Right kidney (tissue), 9 donors: ENCODE measurements at places on chromosomes 4 and X.

GRCh38 chr4:121462660-121463261 is 81.9 kb upstream of the QRFPR start:
- no peak for DNase-seq

DNA sequence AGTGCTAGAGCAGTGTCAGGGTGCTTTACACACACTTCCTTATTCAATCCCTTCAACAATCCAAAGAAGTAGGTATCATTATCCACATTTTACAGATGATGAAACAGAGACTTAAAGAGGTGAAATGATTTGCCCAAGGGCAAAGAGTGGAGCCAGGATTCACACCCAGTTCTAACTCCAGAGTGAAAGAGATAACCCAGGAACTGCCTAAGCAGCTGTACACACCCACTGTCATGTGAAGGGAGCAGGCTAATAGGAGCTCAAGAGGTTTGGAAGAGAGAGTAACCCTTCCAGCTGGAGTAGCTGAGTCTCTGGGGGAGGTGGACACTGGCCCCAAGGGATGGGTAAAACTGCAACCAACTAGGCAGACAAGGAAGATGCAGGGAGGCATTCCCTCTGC is 92.5 kb downstream of the FBXL5 start:
- no peak for DNase-seq

GRCh38 chr4:137156807-137157206 is 375.5 kb downstream of the PCDH18 start:
- DNase-seq = no peak

GRCh38 chrX:119228512-119229252 is 7.4 kb upstream of the PGRMC1 start:
- DNase-seq = no peak

DNA sequence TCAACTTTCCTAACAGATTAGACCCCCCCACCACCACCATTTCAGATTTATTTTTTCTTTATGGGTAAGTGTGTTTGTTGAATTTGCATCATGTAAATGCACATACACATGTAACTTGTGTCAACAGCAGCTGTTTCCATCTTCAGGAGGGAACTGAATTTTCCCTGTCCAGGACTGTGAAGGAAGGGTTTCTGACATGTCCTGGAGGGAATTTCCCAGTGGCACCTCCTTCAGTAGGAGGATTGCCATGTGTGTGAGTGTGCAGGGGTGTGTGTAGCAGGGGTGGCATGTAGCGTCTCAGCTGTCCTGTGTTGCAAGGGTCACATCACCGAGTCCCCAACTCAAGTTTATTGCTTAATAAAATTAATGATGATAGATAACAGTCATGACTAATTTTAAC is 19.7 kb downstream of the HERC6 start:
- DNase-seq = no peak

DNA sequence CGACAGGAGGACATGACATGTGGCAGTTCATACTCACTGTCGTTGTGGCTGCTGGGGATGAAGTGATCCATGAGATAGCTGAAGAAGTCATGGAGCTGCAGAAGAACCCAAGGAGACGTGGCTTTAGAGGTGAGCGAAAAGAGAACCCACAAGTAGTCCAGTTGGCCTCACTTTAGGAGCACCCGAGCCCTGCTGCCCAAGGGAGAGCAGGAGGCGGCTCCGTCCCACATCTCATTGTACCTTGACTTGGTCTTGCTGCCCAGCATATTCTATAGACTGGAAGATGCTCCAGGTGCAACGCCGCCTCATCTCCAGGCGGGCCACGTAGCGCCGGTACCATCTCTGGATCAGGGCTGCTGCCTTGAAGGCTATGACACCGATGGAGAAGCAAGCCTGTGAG is 10.6 kb downstream of the PPEF2 start:
- no peak for DNase-seq

DNA sequence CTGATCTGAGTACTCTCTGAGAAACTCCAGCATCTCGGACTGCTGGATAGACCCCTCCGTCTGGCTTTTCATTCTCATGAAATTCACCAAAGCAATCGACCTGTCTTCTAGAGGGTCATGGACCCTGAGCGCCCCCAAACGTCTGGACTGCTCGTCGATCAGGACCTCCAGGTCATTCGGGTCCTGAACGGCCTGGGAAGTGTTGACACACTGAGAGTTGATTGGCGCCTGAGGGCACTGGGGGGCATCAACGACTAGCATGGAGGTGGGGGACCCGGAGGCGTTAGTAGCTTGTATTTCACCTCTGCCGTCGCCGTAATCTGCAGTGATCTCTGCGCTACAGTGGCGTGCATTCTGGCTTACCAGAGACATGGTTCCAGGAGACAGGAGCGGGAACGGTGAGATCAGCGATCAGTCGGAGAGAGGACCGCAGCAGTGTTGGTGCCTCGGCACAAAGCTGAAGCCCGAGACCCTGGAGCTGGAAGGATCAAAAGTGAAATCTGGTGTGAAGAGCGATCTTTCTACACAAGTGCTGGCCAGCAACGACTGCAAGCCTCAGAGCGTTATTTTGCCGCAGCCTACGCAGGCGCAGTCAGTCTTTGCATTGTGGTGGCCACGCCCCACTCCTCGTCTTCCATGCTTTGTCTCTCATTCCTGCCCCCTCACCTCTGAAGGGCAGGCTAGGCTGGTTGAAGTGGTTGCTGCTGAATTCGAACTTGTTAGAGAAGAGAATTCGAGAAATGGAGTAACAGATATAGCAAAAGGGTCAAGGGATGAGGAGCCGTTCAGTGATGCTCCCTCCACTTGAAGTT is at the start of gene MAGEE2:
Gene MAGEE2, minus strand, starts transcription at position 575 of the 812 bp plus-strand sequence. Its CDS starts 203 bp downstream, at position 372.
- DNase-seq = peak; percentile 35
